ENCODE measurements at places on chromosomes 2 and 18.

DNA sequence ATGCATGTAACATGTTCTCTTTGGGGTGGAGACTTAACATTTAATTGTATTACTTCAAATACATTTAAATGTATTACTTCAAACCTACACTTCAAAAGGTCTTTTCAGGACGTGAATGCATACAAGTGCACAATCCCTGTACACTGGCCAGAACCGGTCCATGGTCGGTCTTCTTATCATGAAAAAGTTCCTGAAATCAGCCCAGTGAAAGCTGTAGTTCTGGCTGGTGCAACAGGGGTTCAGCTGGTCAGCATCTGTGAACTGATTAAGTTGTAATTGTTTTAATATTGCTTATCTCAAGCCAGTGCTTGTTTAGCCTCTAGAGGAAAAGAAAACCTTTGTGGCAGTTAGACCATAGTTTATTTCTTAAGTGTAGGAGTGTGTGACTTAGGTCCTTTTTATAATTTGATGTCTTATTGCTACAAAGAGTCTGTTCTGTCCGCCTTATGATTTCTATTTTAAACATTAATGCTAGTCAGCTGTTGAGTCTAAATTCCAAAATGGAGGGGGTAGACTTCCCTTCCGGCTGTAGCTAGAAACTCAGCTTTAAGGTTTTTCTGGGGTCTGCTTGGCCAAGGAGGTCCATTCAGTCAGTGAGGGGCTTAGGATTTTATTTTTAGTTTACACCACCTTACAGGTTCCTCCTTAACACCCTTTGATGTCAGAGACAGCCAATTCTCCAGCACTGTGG lies 768 bp upstream of the CYBRD1 start:
- no peak for DNase-seq

- DNase-seq: no peak
These were observed 18.8 kb downstream of the ANKRD29 start for GRCh38 chr18:23643815-23644490.

- DNase-seq: no peak
These were observed 168.3 kb downstream of the NRP2 start for GRCh38 chr2:205850611-205851010.

- no peak for DNase-seq
These were observed 42.2 kb downstream of the BIN1 start for GRCh38 chr2:127064642-127065250.

DNA sequence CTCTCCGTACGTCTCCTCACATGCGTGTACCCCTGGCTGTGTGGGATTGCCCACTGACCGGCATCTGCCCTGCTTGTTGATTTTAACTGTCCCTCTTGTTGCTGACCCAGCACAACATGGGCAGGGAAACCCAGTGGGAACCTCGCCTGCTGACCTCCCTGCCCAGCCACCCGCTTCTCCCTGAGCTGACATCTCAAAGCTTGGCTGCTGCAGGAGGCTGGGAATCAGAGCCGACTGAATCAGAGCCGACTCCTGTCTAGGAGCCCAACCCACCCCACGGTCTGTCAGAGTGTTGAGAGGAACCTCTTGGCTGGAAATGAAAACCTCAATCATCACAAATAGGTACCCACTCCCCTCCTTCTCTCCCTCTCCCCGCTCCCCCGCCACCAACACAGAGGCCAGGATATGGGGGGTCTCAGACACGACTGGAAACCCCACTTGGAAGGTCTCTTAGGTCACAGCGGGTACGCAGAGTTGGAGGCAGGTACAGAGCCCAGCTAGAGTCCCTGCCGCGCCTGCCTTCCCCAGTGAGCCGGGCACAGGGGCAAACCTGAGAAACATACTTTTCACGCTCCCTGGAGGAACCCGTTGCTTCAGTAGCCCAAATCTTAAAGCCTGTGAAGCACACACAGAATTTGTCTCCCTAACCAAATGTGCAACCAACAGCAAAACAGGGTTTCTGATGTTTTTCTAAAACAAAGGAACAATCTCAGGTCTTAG lies 784 bp downstream of the EDAR start:
- DNase-seq: no peak

DNA sequence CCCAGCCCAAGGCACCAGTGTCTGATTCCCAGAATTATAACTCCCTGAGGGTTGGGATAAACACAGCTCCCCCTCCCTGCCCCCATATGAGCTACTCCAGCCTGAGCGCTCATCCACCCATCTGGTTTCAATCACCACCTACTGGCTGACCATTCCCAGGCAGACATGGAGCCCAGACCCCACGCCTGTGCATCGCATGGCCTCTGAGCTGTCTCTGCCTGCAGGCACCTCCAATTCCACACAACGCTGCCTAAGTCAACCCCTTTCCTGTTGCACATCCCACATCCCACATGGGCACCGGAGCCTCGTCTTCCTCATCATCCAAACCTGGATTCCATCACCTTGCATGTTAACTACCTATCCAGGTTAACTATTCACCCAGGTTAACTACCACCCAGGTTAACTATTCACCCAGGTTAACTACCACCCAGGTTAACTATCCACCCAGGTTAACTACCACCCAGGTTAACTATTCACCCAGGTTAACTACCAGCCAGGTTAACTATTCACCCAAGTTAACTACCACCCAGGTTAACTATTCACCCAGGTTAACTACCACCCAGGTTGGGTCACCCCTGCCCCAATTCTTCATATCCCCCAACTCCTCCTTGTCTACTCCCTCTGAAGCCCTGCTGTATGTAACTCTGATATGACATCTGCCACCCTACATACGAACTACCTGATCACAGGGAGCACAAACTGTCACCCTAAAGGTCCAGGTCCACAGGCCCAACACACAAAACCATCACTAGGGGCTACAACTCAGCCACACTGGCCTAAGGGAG lies 47.8 kb downstream of the TEX51 start:
- DNase-seq: no peak

DNA sequence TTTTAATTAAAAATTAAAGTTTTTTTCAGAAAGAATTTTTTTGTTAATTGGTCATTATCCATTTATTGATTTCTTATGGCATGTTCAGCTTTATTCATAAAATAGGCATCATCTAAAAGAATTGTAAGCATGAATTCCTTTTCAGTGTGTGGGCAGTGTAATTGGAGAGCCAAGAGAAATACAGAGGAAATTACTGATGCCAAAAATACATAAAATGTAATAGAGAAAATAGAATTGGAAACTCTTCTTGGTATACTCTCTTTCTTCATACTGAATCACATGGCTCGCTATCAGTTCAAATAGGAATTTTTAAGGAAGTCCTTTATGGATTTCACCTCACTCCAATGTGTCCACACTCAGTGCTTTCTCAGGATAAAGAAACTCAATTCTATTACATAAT lies 663.6 kb upstream of the NRXN1 start:
- no peak for DNase-seq

- DNase-seq: no peak
These were observed 20.8 kb upstream of the TMX3 start for GRCh38 chr18:68735483-68736343.

- DNase-seq: no peak
These were observed 42.8 kb downstream of the ATP6V1C2 start for GRCh38 chr2:10764096-10764785.

DNA sequence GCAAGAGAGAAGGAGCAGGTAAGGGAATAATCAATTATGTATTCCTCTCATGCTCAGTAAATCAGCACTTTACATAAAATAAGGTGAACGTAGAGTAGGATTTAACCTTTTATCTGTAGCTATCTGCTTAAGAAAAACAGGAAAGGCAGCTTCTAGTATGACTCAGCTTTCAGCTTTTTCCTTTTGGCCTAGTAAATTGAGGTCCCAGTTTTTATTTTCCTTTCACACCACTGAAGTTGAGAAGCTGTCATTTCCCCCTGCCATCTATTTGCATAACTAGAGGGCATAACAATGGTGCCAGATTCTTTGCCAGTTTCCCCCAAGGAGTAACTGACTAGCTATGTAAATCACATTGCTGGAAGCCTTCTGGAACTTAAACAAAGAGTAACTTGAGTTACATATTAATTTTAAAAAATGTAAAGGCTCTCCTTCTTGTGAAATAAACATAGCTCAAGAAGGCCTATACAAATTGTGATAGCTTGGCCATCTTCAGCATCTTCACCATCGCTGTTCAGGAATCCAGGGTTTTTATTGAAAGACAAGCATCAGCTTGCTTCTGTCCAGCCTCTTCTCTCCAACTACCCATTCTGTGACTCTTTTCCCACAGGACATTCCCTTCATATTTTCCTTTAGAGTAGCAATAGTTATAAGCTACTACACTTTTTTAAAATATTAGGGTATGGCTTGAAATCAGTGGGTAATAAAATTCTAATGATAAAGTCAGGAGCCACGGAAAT lies 97.0 kb downstream of the KYNU start:
- DNase-seq: no peak

GRCh38 chr2:233513953-233514655 lies 52.5 kb downstream of the USP40 start:
- DNase-seq: no peak

- DNase-seq: no peak
These were observed 80.1 kb upstream of the CTDP1 start for GRCh38 chr18:79599441-79599931.

- no peak for DNase-seq
These were observed 6.4 kb downstream of the SALL3 start for GRCh38 chr18:78986018-78986481.

DNA sequence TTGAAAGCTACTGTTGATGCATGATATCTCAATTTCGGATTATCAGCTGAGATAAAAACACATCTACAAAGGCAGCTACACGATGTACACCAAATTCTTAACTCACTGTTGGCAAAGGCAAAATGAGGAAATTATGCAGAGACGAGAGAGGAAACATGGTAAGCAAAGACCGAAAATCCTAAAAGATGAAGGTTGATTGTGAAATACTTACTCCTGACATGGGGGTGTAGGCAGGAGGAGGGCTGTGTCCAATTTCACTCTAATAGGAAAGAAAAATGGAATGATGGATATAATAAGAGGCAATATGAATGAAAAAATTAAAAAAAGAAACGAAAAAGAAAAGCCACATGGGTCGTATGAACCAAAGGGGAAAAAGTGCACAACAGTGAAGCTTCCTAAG lies 831.3 kb downstream of the CPS1 start:
- no peak for DNase-seq

- DNase-seq: no peak
These were observed 149.1 kb downstream of the GREB1L start for GRCh38 chr18:21391074-21391673.

DNA sequence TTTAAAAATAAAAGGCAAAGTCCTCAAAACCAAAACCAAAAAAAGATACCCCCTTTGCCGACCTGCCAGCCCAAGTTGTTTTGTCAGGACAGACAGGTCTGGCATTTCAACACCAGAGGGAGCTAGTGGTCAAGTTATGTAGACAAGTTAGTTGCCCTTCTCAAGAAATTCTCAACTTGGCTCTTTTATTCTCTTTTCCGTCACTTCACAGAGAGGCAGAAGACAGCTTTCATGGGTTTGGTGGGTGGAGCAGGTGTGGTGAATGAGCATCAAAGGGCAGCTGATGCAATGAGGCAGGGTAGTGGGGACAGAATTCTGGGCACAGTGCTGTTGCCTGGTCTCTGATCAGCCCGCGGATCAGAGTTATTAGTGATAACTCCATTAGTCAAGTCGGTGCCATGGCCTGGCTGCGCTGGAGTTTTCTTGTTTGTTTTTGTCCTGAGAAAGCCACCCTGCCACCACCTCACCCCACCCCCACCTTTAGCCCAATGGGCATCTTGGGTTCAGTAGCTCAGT lies 303.7 kb upstream of the EPAS1 start:
- no peak for DNase-seq

All from activated naive CD4-positive, alpha-beta T cell (primary cell).